ENCODE measurements at places on chromosomes 12 and 14. TPM values are rescaled to one million over a fixed set of nuclear protein-coding genes. Genes with fewer than 3 reads are reported as not detected.

RPL10L gene
- polyA plus RNA-seq: 0.50 TPM

RAD51B gene
- polyA plus RNA-seq: 11.9 TPM

EID3 gene
- polyA plus RNA-seq: 6.8 TPM

KLRF1 gene
- polyA plus RNA-seq: 0.94 TPM

NFE2 gene
- 5.2 TPM for polyA plus RNA-seq

CD27 gene
- 2.1 TPM for polyA plus RNA-seq

SLCO1B1 gene
- polyA plus RNA-seq: not detected

GRCh38 chr12:81207664-81208063 is 129.8 kb downstream of the ACSS3 start:
- H3K4me1 ChIP-seq: no peaks in the 10 kb centered on the region
- no peak overlapping the region for H3K4me3 ChIP-seq
- no peaks in the 10 kb centered on the region for H3K36me3 ChIP-seq
- no peaks in the 10 kb centered on the region for H3K27me3 ChIP-seq

DNA sequence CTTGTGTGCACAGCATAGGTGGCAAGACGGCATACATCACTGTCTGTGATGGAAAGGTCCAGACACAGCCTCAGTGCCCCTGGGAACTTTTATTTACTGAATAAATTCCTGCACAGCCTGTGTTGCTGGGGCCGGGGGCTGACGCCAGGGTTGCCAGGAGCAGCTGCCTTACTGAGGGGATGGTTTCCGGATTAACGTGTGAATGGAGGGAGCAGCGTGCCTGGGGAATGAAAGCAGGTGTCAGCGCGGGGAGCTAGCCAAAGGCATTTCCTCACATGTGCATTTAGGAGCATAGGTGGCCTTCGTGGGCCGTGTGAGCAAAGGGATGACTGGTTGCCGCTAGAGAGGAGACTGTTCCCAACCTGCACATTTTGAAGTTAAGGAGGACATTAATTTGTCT is 41.6 kb downstream of the SFSWAP start:
- no peak for DNase-seq
- no peak overlapping the region for H3K27ac ChIP-seq
- no peaks in the 10 kb centered on the region for H3K4me1 ChIP-seq
- no peak overlapping the region for H3K4me3 ChIP-seq
- no peaks in the 10 kb centered on the region for H3K36me3 ChIP-seq

GRCh38 chr12:33721561-33721960 is 281.9 kb upstream of the SYT10 start:
- H3K4me3 ChIP-seq: no peak overlapping the region
- DNase-seq: no peak
- H3K27me3 ChIP-seq: no peaks in the 10 kb centered on the region

GRCh38 chr14:97641827-97642226 is 844.6 kb downstream of the VRK1 start:
- H3K4me1 ChIP-seq: no peaks in the 10 kb centered on the region
- no peak for DNase-seq
- no peak overlapping the region for H3K27ac ChIP-seq
- H3K27me3 ChIP-seq: no peaks in the 10 kb centered on the region

DNA sequence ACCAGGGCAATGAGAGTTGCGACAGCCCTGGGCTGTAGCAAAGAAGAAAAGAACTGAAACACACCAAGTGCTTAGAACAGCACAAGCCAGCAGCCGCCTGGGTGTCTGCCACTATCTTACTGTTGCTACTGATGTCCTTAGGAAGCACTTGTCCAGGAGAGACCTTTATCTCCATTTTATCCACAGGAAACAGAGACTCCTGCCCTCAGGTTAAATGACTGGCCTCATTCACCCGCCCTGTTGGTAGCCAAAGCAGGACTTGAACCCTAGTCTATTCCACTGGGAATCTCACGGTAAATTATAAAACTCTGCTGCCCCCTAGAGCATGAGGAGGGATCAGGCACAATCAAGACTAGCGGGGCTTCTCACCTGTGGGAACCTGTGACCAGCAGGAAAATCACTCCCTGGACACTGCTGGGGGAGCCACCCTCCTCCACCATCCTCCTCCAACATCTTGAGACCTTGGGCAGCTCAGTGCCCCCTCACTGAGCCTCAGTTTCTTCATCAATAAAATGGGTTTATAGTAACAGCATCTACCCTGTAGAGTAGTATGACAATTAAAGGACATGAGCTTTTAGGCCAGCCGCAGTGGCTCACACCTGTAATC is 20.5 kb upstream of the TESC start:
- H3K27ac ChIP-seq: no peak overlapping the region
- no peaks in the 10 kb centered on the region for H3K4me1 ChIP-seq
- H3K27me3 ChIP-seq: no peaks in the 10 kb centered on the region
- H3K36me3 ChIP-seq: no peaks in the 10 kb centered on the region
- no peak overlapping the region for H3K4me3 ChIP-seq
- DNase-seq: no peak

- no peak overlapping the region for H3K4me3 ChIP-seq
- no peak for DNase-seq
- H3K36me3 ChIP-seq: no peaks in the 10 kb centered on the region
- H3K4me1 ChIP-seq: peaks cover 6% of the 10 kb centered on the region
- H3K27me3 ChIP-seq: peaks cover 10% of the 10 kb centered on the region
These were observed 174.8 kb upstream of the CDKN3 start for GRCh38 chr14:54221971-54222370.

GRCh38 chr12:2494486-2495192 is 300.1 kb upstream of the FKBP4 start:
- no peak overlapping the region for H3K4me3 ChIP-seq
- H3K36me3 ChIP-seq: no peaks in the 10 kb centered on the region
- DNase-seq: no peak
- no peaks in the 10 kb centered on the region for H3K27me3 ChIP-seq
- H3K4me1 ChIP-seq: peaks cover 7% of the 10 kb centered on the region

DNA sequence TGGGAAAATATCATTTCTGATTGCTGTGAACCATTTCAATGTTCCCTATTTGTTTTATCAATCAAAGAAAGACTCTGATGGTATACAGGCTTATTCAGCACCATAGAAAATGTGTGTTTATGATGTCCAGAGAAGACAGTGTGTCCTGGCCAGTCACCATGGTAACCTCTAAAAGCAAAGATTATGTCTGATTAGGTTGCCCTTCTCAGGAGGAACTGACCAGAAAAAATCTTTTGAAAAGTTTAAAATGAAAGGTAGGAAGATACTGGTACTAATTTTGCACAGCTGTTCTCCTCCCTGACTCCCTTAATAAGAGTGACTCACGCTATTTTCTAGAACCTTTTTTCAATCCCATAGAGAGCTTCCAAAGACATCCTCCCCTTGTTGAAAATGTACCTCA is 391.8 kb upstream of the DCN start:
- no peaks in the 10 kb centered on the region for H3K36me3 ChIP-seq
- no peak overlapping the region for H3K27ac ChIP-seq
- H3K27me3 ChIP-seq: no peaks in the 10 kb centered on the region
- no peak overlapping the region for H3K4me3 ChIP-seq
- H3K4me1 ChIP-seq: no peaks in the 10 kb centered on the region

- DNase-seq: no peak
- no peaks in the 10 kb centered on the region for H3K36me3 ChIP-seq
- H3K27me3 ChIP-seq: no peaks in the 10 kb centered on the region
- no peak overlapping the region for H3K27ac ChIP-seq
These were observed 412.6 kb upstream of the SOX5 start for GRCh38 chr12:24361877-24362580.

GRCh38 chr14:79540394-79540793 is 670.9 kb downstream of the DIO2 start:
- H3K4me3 ChIP-seq: no peak overlapping the region
- H3K36me3 ChIP-seq: no peaks in the 10 kb centered on the region
- no peaks in the 10 kb centered on the region for H3K27me3 ChIP-seq
- no peaks in the 10 kb centered on the region for H3K4me1 ChIP-seq

- no peak overlapping the region for H3K27ac ChIP-seq
- DNase-seq: no peak
- no peak overlapping the region for H3K4me3 ChIP-seq
- H3K4me1 ChIP-seq: peaks cover 5% of the 10 kb centered on the region
These were observed 15.1 kb downstream of the NUAK1 start for GRCh38 chr12:106123551-106124081.

DNA sequence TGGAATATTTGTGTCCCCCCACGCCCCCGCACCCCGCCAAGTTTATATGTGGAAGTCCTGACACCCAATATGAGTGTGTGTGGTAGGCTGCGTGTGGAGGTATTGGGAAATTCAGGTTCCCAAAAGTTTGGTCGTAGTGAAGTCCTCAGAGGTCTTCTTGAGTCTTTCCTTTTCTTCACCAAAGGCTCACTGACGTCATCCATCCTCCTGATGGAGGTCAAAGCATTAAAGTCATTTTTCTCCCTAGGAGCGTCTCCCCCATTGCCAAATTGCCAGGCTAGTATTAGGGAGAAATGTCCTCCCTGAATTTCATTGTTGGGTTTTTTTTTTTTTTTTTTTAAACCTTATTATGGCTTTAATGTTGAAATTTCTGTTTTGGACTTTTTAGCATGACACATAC is 113.7 kb downstream of the RGS6 start:
- no peaks in the 10 kb centered on the region for H3K4me1 ChIP-seq
- no peaks in the 10 kb centered on the region for H3K27me3 ChIP-seq
- H3K4me3 ChIP-seq: no peak overlapping the region
- no peak overlapping the region for H3K27ac ChIP-seq
- no peak for DNase-seq

DNA sequence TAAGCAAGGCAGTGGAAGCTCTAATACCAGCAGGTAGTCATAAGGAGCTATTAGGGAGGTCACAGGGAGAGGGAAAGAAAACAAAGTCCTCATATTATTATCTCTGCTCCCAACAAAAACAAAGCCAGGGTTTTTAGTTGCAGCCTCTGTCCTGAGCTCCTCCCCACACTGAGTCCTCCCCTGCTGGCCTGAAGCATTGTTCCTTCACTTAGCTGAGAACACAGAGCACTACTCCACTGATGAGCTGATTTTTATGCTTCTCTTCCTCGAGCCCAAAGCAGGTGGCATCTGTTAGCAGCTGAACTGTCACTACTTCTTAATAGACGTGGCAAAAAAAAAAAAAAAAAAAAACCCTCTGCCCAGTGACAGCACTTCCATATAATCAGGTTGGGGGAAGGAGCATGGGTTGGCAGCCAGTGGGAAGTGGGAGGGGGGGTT is 10.5 kb upstream of the STAC3 start:
- peaks cover 84% of the 10 kb centered on the region for H3K36me3 ChIP-seq
- DNase-seq: no peak
- H3K27me3 ChIP-seq: no peaks in the 10 kb centered on the region
- no peaks in the 10 kb centered on the region for H3K4me1 ChIP-seq

GRCh38 chr12:33253178-33253577 is 186.4 kb downstream of the SYT10 start:
- no peaks in the 10 kb centered on the region for H3K4me1 ChIP-seq
- H3K27ac ChIP-seq: no peak overlapping the region
- H3K4me3 ChIP-seq: no peak overlapping the region
- no peaks in the 10 kb centered on the region for H3K36me3 ChIP-seq

GRCh38 chr12:92581604-92582003 is 121.2 kb upstream of the PLEKHG7 start:
- H3K4me3 ChIP-seq: no peak overlapping the region
- H3K27me3 ChIP-seq: no peaks in the 10 kb centered on the region
- no peaks in the 10 kb centered on the region for H3K4me1 ChIP-seq
- DNase-seq: no peak

GRCh38 chr14:36442824-36443241 is 77.2 kb downstream of the NKX2-1 start:
- H3K4me3 ChIP-seq: no peak overlapping the region
- no peaks in the 10 kb centered on the region for H3K36me3 ChIP-seq
- no peaks in the 10 kb centered on the region for H3K4me1 ChIP-seq
- no peak overlapping the region for H3K27ac ChIP-seq
- DNase-seq: no peak

All from left lung (tissue), 14 donors.